ENCODE measurements at places on chromosomes 1 and 21.
A peak's percentile ranks its signal among the peaks of the same experiment; 100 is the strongest.

DNA sequence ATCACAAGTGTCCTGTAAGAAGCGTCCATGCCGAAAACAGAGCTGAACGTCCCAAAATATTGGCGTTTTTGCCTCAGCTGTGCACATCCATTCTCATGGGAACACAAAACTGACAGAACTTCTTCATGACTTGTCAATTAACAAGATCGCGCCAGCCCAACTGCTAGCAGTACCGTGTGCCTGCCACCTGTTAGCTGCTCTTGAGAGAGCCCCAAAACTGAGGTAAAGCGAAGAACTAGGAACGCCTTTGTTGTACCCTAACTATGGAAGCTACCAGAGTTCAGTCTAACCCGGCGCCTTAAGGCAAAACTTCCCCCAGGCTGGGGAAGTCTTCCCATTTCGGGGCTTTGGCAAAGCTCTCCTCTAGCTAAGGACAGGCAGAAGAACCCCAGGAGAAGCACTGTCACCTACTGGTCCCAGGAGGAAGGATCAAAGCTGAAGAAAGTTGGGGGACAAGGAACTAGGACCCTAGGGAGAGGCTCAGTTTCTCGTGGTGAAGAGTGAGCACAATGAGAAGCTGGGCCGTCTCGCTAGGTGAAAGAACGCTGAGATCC is 719 bp downstream of the EYA3 start:
- peak; percentile 45 for DNase-seq

GRCh38 chr1:172268237-172268636 is 152.2 kb upstream of the C1orf105 start:
- no peak for DNase-seq

DNA sequence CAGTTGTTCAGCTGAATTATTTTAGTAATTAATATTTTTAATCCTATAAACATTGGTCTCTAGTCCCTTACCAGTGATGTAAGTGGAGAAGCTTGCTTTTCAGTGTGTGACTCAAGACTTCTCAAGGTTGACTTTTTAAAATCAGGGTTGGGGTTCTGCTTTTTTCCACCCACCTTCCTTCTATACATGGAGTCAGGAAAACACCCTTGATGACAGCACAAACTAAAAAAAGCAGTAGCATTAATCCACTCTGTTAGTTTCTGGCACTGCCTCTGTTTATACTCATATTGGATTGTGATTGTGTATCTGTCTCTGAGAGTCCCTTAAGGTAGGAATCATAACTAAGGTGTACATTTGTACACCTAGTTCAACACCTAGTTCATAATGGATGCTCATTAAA is 8.3 kb upstream of the PLEKHO1 start:
- DNase-seq = peak; percentile 83

- DNase-seq = no peak
Observed at GRCh38 chr1:68919075-68919474, 422.2 kb upstream of the DEPDC1 start.

DNA sequence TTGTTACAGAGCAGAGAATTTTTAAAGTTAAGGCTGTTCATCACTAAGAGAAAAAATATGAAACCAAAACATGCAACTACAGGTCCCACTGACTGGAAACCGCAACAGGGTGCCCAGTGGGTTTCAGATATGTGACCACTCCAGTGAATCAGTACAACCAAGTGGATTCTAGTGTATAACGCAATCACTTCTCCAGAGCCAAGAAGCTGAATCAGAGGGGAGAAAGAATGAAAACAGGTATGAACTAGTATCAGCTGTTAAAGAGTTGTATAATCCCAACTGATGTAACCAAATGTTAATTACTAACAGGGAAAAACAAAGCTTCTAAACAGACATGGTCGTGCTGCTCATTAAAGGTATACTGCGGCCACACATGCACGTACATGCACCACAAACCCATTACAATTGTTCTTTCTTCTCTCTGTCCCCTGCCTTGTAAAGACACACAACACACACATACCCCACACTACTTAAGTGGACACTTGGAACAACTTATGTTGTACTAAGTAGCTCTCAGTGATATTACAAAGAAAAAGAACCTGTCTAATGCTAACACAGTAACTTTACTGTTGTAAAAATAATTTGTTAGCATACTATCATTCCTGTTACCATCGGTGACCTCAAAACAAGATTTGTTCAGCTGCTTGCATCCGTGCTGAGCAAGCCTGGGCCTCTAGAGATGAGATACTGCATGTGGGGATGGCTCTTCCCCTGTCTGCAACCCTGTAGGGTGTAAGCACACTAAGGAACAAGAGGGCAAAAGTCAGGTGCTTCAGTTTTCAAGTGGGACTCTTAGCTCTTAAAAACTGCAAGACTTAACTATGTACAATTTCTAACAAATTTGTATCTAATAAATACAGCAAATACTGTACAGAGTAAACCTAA is 74.2 kb downstream of the PTPN14 start:
- DNase-seq = no peak

GRCh38 chr21:21057349-21058062 is 59.3 kb downstream of the NCAM2 start:
- DNase-seq = no peak

DNA sequence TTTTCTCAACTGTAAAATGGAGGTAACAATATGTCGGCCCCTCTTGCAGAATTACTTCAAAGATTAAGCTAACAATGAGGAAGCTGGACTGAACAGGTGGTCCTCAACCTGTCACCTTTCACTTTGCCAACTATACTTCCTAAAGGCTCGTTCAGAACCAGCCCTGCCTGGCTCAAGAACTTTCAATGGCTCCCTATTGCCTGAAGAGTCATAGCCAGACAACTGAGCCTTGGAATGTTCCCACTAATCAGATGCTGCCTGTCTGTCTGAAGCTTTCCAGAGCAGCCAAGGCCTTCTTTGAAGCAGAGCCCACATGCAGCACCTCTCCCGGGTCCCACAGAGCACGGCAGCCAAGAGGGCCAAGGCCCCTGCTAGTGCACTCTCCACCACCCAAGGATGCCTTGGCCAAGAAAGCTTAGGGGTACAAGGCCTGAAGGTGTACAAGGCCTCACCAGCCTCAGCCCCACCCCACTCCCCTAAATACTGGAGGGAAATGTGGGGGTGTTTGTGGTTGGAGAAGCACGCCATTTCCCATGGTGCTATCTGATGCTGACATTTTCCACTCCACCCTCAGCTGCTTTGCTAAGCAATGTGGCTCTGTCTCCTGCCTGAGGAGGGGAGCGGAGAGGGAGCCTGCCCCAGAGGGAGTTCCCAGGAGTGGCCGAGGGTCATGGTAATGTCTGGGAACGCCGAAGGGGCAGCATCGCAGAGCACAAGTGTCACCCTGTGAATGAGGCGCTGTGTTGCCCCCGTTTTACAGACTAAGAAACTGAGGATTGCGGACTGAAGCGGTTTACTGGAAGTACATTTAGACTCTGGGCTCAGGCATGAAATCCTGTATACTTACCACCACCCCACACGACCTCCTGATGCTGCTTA is 8.2 kb upstream of the LAPTM5 start:
- no peak for DNase-seq

GRCh38 chr1:36436821-36437220 is 13.4 kb downstream of the OSCP1 start:
- no peak for DNase-seq

- peak; percentile 79 for DNase-seq
Observed at GRCh38 chr1:59266180-59266926, 30.5 kb upstream of the FGGY start.

GRCh38 chr21:45573452-45574035 is 31.3 kb upstream of the SLC19A1 start:
- no peak for DNase-seq

GRCh38 chr1:8218351-8219092 is 99.4 kb upstream of the SLC45A1 start:
- peak; percentile 94 for DNase-seq

GRCh38 chr1:247111700-247112478 is 7.7 kb upstream of the ZNF669 start:
- peak; percentile 61 for DNase-seq

GRCh38 chr1:206047271-206047670 is 5.7 kb upstream of the RHEX start:
- DNase-seq = no peak

DNA sequence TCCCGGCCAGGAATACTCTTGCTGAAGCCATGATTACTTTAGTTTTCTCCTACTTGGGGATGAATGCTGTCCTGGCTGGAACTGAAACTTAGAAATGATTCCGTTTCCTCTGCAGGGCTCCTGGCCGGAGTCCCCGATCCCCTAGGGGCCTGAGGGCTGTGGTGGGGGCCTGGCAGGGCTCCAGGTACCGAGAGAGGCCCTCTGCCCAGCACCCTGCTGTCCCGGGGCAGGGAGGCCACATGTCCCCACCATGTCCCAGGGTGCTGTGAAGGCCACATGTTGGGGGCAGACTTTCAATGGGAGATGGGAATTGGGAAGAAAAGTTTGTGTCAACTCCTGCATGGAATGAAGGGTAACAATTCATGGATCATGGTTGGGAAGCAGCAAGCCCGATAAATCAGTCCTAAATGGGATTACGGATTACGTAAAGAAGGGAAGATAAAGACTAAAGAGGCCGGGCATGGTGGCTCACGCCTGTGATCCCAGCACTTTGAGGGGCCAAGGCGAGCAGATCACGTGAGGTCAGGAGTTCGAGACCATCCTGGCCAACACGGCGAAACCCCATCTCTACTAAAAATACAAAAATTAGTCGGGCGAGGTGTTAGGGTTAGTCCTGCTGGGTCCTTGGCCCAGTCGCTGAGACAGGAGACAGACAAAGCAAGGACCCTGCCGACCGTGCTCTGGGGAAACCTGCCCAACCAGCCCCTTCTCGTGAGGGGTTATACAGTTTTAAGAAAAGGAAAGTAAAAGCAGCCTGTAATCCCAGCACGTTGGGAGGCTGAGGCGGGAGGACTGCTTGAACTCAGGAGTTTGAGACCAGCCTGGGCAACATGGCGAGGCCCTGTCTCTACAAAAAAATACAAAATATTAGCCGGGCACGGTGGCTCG is 37.6 kb downstream of the MORN1 start:
- no peak for DNase-seq

DNA sequence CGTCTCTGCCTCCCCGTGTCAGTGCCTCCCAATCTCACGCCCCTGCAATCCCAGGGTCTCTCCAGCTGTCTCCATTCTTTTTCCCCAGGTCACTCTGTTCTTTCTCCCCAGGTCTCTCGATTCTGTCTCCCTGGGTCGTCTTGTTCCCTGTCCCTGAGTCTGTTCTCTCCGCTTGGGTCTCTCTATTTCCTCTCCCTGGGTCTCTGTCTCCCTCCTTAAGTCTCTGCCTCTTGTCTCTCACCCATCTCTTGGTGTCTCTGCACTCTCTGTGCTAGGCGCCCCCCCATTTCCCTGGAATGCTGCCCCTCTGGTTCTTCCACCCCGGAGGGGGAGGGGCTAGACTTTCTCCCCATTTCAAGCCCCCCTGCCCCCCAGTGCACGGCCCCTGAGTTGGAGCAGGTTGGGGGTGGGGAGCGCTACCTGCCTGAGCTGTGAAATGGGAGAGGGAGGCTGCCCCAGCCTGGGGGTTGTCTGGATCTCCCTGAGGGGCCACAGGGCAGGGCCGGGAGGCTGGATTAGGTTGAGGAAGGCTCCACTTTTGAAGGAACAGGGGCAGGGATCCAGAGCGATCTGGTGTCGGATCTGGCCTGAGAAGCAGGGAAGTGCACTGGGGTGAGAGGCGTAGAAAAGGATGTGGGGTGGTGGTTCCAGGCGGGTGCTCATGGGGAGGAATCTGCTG is 1.4 kb downstream of the PTPRF start:
- DNase-seq = no peak

- no peak for DNase-seq
Observed at GRCh38 chr1:193754732-193755427, 568.5 kb upstream of the B3GALT2 start.

DNA sequence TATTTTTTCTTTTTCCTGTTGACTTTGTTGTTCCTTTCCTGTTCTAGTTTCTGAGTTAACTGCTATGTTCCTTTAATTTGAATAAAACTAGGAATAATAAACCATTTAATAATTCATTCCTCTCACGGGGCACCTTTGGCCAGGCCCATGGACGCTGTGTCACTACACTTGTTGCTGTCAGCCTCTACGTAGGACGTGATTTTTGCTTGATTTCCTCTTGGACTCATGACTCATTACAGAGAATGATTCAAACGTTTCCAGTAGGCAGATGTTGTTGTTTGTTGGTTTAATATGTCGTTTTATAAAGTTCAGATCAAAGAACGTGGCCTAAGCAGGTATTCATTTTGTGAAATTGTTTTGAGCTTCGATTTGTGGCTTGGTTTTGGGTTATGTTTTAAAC is 9.1 kb upstream of the SLC19A1 start:
- DNase-seq = peak; percentile 90

GRCh38 chr1:87941337-87941946 is 612.8 kb downstream of the LMO4 start:
- DNase-seq = no peak

GRCh38 chr21:17732306-17732705 is 86.8 kb downstream of the C21orf91 start:
- no peak for DNase-seq

GRCh38 chr1:17635811-17636210 is 96.3 kb downstream of the ARHGEF10L start:
- peak; percentile 97 for DNase-seq

- DNase-seq = no peak
Observed at GRCh38 chr1:26171084-26172072, at the start of gene ZNF593OS. TSS of gene ZNF593OS (minus strand) at chr1:26171832. CDS start at chr1:26171661, 171 bp downstream.

DNA sequence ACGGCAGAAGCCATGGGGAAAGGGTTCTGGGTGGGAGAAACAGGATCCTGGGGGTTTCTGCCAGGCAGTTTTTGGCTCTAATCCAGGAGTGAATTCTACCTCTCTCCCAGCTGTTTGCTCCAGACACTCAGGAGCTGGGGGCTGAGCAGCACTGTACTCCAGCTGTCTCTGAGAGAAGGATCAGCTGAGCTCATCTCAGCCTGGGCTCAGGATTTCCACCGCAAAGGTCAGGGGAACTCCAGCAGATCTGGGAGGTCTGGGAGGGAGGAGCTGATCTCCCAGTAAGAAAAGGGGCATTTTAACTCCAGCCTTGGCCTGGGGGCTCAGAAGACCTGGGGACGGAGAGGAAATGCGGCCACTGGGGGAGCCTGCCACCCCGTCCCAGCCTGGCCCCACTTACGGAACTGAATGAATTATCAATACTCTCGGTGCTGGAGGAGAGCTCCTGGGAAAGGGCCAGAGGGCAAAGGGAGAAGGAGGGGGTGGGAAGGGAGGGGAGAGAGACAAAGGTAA is 17.3 kb downstream of the PI4KB start:
- DNase-seq = peak; percentile 18

GRCh38 chr1:204880906-204881305 is 10.2 kb downstream of the NFASC start:
- no peak for DNase-seq

DNA sequence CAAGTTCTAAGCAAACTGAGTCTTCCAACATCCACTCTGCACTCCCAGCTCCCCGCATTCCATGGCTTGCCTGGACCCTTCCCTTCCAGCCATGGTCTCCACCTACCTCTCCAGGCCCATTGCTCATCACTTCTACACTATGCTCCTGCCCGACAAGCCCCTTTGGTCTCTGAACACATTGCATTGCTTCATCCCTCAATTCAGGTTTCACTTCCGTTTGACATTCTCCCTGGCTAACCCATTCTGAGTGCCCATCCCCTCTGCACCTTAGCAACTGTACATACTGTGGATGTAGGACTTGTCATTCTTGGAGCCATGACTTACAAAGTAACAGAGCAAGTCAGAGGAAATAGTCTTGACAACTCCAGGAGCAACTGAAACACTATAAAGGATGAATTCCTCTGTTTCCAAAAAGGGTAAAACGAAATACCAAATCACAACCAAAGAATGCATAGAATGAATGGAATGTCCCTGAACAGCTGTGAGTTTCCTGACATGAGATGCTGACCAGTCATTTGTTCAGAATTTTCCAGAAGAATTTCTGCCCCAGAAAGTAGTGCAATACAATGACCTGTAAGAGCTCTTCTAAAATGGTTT is 66.7 kb downstream of the KCNJ6 start:
- DNase-seq = peak; percentile 16

- no peak for DNase-seq
Observed at GRCh38 chr1:113990530-113990929, 11.3 kb downstream of the OLFML3 start.

GRCh38 chr1:91066538-91066937 is 44.7 kb upstream of the ZNF644 start:
- no peak for DNase-seq

Measured in suppressor macrophage treated with lipopolysaccharide for 4 hours (primary cell).